Activated CD8-positive, alpha-beta memory T cell treated with anti-CD3 and anti-CD28 coated beads for 4 hours (primary cell): ENCODE measurements at places on chromosomes 16 and 17.

DNA sequence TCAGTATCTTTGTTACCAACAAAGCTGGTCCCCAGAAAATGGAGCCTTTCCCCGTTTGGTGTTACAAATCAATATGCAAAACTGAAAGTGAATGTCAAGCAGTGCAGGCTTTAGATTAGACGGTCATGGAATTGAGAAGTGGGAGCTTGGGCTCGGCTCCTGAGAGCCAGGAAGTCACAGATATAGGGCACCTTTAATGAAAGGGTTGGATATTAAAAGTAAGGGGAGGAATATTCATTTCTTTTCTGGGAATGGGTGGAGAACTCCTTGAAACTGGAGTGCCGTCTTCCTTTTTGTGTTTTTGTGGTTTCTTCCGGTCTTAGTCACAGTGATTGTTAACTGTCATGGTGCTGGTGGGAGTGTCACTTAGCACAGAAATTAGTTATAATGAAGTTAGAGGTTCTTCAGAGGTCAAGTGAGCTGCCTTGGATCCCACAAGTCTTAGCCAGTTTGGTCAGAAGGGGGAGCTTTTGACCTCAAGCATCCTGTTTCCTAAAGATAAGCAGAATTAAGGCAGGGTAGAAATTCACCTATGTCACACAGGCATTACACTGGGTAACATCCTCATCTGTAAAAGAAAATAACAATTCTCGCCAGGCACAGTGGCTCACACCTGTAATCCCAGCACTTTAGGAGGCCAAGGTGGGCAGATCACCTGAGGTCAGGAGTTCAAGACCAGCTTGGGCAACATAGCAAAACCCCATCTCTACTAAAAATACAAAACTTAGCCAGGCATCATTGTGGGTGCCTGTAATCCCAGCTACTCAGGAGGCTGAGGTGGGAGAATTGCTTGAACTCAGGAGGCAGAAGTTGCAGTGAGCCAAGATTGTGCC, 9.6 kb upstream of the EIF1 start:
- no peak for DNase-seq

GRCh38 chr17:62995377-62995885, 29.4 kb downstream of the TANC2 start:
- no peak for DNase-seq

DNA sequence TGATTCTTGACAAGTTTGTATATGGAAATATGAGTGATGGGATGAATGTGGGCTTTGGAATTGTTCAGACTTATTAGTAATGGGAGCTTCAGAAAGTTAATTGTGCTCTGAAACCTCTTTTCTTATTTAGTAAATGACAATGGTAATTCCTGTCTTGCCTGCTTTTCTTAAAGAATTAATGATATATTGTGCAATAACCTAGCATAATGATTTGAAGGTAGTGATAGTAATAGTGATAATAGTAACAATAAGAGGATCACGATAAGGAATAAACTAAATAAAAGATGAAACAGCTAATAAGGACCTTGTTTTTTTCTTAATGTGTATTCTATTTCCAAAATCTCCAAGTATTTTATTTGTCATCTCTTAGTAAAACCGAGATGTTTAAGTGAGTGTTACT, 245.0 kb upstream of the CPHXL start:
- DNase-seq = no peak

DNA sequence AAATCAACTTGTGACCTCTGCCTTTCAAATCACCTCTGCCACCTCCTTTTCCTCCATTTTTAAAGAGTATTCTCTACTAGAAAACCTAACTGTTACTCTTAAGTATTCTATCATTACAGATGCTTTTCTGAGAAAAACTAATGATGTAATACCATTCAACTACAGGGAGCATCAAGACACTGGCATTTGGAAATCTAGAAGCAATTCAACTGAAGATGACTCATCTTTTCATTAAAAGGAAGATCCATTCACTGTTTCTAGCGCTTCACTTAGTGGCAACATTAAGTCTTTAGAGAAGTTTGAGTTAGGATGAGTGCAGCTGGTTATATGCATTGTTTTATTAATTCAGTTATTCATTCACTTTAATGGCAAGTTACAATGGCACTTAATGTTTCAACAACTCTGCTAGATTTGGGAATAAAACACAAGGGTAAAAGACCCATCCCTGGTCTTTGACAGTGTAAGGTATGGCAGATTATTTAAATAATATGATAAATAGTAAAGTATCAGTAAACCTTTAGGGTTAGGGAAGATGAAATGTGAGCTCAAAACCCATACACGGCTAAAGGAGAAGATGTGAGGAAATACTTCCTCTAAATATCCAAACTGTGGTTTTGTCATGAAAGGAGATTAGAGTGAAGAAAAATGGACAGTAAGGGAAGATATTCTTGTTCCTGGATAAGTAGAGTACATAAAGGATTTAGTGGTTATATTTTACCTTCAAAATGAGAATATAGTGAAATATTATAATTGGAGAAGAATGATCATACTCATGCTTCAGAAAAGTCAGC, 61.7 kb downstream of the KCNJ2 start:
- no peak for DNase-seq

DNA sequence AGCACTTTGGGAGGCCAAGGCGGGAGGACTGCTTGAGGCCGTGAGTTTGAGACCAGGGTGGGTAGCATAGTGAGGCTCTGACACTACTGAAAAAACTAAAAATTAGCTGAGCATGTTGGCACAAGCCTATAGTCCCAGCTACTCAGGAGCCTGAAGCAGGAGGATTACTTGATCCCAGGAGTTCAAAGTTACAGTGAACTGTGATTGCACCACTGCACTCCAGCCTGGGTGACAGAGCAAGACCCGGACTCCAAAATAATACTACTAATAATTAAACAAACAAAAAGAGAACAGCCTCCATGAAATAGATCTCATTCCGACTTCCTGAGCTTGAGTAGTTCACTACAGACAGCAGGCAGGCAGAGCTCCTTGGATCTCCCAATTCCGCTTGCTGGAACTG, 2.7 kb upstream of the RBBP6 start:
- DNase-seq = no peak

DNA sequence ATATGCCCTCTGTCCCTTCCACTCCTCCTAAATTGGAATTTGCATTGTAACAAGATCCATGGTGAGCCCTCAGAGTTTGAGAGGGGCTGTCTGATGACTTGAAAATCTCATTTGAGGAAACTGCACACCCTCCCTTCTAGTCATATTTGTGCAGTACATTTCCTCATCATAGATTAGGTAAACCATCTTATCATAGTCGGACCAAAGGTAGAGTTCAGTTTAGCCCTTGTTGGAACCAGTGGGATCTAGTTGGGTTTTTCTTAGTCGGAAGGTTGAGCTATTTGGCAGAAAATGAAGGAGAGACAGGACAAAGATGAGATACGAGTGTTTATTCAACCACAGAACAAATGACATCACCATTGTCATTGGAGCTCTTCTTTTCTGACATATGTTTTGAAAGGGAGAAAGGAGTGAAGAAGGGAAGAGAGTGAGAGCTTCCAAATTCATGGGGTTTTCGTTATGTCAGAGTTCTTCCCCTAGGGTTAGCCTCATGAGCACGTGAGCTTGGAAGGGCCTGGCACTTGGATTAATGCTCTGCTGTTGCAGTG, 15.8 kb upstream of the KRT20 start:
- DNase-seq = no peak

GRCh38 chr17:27496005-27496404, 39.8 kb downstream of the KSR1 start:
- no peak for DNase-seq

DNA sequence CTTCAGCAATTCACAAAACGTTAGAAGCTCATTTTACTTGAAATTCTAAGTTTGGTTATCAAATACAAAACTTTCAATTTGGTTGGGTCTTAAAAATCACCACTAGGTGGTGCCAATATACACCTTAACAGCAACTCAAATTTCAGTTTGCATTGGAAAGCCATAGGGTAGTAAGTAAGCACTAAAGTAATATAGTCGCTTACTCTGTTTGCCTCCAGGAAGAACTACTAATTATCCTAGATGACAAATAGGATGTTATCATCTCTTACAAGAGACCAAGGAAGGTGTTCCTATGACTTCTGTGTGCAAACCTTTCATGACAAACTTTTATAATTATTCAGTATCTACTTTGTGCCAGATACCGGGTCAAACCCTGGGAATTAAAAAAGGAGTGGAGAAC, 93.3 kb downstream of the MYO1D start:
- DNase-seq = no peak

DNA sequence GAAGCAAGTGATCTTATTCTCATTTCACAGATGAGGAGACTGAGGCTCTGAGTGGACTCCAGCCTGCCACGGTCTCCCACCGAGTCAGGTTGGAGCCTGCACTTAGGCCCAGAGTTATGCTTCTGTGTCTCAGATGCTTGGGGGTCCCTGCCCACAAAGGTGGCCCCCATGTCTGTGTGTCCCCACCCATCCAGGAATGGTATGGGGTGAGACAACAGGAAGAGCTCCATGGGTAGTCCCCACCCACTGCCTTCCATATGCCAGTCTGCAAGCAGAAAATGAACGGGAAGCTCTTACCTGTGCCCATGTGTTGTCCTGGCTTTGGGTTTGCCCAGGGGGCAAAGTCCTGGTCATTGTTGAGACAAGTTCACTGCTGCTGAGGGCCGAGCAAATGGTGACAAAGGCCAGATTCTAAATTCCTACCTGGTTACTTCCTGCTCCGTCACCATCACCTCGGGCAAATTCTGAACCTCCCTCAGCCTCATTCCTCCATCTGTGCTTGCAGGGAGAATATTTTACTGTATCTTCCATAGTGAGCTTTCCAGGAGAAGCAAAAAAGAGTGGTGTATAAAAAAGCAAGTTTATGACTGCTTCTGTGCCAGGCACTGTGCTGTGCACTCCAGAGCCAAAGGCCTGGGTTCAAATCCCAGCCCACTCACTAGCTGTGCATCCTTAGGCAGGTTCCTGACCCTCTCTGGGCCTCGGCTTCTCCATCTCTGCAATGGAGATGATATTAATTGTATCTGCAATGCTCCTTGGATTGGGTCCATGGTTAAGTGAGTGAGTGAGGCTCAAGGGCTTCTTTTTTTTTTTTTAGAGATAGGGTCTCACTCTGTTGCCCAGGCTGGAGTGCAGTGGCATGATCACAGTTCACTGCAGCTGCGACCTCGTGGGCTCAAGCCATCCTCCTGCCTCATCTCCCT, 9.3 kb downstream of the IL4R start:
- DNase-seq = no peak

- no peak for DNase-seq
Measured at GRCh38 chr17:7442142-7442541, 2.7 kb upstream of the CHRNB1 start.

DNA sequence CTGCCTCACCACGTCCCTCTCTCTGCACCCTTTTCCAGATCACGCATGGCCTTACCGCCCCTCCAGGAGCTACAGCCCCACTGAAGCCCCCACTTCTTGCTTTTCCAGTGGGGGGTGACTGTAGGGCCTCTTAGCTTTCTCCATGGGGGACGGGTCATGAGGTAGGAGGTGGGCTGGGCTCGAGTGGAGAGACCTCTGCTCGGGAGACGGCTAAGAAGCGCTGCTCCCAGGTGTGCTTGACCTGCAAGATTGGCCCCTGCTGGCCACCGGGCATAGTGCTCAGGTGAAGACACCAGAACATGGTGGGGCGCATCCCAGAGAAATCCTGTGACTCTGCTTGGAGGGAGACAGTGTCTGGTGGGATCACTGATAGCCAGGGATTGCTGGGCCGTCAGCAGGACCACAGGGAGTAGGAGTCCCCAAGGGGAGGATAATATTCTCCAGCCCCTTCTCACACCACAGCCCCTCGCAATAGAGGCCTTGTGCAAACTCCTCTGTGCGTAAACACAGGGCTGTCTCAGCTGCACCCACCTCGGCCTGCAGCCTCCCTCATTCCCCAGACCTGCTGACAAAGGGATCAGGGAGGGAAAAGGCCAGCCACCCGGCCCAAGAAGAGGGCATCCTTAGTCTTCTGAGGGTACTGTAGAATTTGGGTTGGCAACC, 8.9 kb upstream of the GALK1 start:
- no peak for DNase-seq

GRCh38 chr17:80026359-80027042, 9.2 kb downstream of the TBC1D16 start:
- DNase-seq = no peak

GRCh38 chr17:57602896-57603295, 142.2 kb downstream of the CCDC182 start:
- no peak for DNase-seq

GRCh38 chr16:81483064-81483969, 38.7 kb downstream of the CMIP start:
- DNase-seq = no peak

GRCh38 chr17:35345926-35346771, 27.3 kb downstream of the SLFN11 start:
- no peak for DNase-seq

DNA sequence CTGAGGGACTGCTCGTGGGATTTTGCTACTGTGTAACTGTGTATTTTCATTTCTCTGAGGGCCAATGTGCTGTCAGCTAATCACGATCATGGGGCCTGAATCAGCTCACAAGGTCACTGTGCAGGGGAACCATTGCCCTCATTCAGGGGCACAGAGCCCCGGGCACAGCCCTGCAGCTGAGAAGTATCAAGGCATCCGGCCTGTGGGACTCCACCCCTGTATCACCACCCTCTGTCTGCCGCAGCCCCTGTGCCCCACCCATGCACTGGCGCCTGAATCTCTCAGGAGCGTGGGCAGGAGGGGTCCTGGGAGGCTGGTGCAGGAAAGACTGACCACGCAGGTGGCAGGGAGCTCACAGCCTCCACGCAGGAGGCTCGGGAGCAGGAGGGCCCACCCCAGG, 43.4 kb upstream of the RASD1 start:
- DNase-seq = no peak

DNA sequence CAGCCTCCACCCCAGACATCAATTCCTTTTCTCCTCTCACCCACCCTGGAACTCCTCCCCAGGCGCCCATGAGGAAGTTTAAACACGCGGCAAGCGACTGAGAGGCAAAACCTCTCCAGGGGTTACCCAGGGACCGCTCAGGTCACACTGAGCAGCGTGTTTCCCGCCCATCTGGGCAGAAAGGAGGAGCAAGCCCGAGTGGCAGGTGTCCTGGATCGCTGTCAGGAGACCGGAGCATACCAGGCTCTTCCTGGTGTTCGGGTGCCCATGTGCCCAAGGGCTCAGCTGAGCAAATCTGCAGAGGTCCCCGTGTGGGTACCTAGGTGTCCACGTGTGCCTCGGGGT, 491 bp downstream of the SLC25A19 start:
- DNase-seq = peak; percentile 16

DNA sequence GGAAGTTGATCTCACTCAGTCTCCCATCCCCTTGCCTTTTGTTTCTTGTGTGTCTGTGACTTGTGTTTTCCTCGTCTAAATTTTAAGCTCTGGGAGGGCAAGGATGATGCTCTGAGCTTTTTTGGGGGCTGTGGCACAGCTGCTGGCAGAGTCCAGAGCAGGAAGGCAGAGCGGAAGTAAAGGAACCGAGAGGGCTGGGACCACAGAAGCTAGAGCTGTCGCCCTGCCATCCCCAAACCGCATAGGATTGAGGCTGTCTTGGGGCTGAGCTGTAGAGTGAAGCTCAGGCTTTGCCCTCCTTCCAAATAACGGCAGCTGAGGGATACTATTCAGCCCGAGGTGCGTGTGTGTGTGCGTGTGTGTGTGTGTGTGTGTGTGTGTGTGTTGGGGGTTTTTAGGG, 3.8 kb upstream of the DNAH2 start:
- no peak for DNase-seq
